ENCODE measurements at places on chromosomes 3 and 15.

- DNase-seq = no peak
Measured at GRCh38 chr3:168197162-168197561, 101.4 kb upstream of the GOLIM4 start.

- DNase-seq = no peak
Measured at GRCh38 chr3:79521221-79521848, 246.5 kb downstream of the ROBO1 start.

DNA sequence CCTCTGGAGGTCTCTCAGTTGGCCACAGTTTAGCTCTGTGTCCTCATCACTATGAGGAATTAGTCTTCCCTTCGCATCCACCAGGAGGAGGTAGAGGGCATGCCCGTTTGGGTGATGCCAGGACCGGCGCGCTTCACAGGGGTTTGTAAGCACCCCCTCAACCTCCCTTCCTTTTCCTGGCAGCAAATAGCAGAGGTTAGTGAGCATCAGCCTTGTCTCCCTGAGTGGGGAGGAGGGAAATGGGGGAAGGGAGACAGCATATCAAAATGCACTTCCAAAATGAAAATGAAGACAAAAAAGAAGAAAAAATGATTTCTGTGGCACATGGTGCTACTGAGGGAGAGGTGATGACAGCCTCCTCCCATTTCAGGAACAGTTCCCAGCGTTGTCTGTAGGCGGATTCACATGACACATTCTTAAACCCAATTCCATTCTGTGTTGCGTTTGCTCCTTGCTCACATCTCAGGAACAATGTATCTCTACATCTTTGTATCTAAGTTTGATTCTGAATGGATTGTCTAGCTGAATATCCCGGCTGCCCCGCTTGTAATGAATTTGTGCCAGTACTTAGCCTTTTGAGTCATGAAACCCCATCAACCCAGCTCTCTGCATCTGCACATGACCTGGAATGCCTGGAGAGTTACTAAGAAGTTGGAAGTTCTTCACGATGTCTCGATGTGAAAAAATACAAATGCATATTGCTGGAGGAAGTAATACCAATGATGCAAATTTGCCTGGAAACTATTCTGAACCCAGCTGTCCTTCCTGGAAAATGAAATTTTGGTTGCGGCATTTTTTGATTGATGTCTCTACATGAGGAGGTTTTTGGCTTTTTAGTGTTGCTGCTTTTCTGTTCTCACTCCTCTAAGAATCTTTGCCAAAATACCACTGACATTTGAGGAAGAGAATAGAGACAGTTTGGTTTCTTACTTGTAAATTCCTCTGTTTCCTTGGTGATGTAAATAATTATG, 45.2 kb downstream of the TYRO3 start:
- peak; percentile 79 for DNase-seq

- DNase-seq = no peak
Measured at GRCh38 chr3:135905058-135905724, 60.3 kb upstream of the PPP2R3A start.

GRCh38 chr3:31559872-31560534, 27.3 kb downstream of the STT3B start:
- no peak for DNase-seq

GRCh38 chr3:107927361-107928083, 163.3 kb downstream of the CD47 start:
- DNase-seq = peak; percentile 55
